Esophagus mucosa (tissue), 1 donor: ENCODE measurements at places on chromosomes 2 and 18. TPM values are rescaled to one million over a fixed set of nuclear protein-coding genes. Genes with fewer than 3 reads are reported as not detected.

The CDH7 gene
- not detected for total RNA-seq

The GALR1 gene
- total RNA-seq = not detected

The KCNG2 gene
- total RNA-seq = 0.20 TPM

DNA sequence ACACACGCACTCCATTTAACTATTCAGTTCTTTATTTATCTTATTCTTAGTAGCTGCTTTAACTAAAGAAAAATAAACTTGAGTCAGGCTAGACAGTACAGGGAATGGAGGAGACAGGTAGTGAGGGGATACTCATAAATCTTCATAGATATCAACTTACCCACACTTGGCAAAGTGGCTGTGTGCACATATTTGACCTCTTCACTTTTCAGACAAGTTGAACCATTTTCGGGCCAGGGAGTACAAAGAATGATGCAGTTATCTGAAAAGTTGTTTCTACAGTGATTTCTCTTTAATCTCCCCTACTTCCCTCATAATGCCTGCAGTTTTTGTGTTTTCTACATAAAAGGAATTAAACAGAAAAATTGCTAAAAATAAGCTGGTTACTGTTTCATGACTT lies 307.5 kb downstream of the GULP1 start:
- ATAC-seq = no peak

GRCh38 chr2:232400256-232401015 lies 6.2 kb upstream of the ALPG start:
- ATAC-seq = no peak

- no peak for ATAC-seq
These were observed 54.2 kb downstream of the ZCCHC2 start for GRCh38 chr18:62576845-62577512.
